ENCODE measurements at places on chromosomes 4 and X.

DNA sequence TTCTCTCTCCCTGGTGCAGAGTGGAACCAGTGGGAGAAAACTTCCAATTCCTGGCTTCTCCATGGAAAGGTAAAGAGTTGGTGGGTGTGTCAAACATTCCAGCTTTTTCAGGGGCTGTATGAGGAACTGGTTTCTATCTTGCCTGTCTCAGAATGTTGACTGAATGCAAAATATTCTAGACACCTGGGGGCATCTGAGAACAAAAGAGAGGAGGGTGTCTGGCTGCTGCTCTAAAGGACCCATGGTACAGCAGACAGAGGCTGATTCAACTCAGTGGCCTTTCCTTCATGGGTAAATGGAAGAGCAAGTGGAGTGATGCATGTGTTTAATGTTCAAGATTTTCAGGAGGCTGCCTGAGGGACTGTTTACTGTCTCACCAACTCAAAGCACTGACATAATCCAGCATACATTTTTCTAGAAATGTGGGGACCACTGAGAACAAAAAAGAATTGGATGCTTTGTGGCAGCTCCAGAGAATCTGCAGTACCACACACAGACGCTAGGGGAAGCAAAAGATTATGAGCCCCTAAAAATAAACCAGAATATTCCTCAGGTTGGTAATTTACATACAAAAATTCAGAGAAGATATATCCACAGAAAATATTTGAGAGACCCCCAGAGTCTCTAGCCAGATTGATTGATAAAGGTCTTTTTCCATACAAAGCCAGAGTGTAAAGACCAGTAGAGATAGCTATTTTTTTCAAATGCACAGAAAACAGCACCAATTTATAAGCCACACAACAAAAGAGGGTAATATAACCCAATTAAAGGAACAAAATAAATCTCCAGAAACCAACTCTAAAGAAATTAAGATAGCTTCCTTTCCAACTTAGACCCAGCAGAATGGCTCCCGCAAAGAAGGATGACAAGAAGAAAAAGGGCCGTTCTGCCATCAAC, 48.0 kb upstream of the STARD8 start:
- no peak for DNase-seq

DNA sequence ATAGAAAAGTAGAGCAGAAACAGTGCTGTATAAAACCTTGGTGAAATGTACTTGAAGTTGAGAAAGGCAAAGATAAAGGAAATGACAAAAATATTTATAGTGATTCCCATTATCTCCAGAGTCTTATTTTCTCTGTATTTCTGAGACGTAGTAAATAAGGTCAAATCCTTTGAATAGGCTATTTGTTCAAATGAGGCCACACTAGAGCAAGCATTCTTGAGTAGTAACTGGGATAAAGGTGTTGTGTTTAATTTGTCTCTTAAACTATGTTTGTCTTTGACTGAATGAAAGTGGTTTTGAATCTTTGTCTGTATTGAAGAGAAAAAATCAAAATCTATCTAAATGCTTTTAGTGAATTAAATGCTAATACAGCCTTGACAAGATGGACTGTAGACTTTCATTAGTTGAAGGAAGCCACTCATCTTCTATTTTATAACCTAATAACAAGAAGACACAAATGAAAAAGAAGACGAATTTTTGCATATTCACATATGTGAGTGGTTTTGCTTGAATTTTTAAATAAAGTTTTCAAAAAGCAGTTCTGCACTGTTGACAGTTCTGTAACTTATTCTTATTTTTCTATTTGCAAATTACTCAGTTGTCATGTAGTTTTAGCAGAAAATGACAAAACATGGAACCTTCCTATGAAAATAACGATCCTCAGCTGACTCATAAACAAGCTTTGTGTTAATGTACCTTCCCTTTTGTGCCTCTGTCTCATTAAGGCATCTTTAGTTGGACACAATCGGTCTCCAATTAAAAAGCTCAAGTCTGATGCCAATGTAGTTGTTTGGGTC, 94.8 kb upstream of the PCDH18 start:
- no peak for DNase-seq

DNA sequence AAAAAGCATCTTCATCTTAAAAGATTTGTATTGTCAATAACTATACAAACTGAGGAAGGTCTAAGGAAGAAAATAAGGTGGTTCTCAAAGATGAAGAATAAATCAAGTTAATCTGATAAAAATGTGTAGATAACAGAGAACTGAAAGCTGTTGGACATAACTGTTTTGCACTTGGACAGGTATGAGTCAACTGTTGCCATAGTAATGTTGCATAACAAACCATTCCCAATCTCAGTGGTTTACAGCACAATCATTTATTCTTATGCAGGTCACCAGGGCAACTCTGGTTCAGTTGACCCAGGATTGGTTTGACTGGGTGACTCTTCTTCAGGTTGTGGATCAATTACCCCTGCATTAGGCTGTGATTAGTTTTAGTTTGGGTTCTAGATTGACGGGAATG, 2197.7 kb downstream of the ARAP2 start:
- DNase-seq, result no peak

- DNase-seq, result no peak
Observed at GRCh38 chr4:88575186-88575585, 17.1 kb upstream of the HERC3 start.

DNA sequence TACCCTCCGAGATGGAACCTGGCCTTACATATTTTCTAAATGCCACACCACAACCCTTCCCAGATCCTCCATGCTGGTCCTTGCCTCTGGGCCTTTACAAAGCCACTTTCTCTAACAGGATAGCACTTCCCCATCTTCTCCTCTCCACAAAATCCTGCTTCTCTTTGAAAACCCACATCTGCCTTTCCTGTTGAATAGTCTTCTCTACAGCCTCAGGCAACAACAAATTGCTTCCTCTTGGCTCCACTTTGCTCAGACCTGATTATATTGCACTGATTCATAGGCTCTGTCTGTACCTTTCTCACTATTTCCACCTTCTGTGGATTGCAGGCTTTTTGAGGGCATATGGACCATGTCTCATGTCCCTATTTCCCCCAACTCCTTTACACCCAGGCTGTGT, 203.7 kb upstream of the MBNL3 start:
- no peak for DNase-seq

DNA sequence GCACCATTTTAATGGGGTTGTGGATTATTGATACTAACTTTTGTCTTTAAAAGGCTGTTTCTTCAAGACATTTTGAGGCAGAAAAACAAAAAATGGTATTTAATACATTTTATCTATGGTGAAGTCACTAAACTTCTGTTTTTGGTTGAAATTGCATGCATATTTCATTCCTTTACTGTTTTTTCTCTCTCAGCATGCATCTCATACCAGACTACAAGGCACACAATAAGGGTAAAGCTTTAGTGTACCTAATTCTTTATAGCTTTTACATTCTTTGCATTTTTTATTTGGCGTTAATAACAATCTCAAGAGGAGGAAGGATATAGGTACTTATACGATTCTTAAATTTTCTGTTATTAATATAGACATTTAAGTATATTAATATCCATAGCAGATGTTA, 151.0 kb upstream of the DKK2 start:
- DNase-seq, result no peak

- no peak for DNase-seq
Observed at GRCh38 chr4:29538889-29539646, 1181.1 kb upstream of the PCDH7 start.

DNA sequence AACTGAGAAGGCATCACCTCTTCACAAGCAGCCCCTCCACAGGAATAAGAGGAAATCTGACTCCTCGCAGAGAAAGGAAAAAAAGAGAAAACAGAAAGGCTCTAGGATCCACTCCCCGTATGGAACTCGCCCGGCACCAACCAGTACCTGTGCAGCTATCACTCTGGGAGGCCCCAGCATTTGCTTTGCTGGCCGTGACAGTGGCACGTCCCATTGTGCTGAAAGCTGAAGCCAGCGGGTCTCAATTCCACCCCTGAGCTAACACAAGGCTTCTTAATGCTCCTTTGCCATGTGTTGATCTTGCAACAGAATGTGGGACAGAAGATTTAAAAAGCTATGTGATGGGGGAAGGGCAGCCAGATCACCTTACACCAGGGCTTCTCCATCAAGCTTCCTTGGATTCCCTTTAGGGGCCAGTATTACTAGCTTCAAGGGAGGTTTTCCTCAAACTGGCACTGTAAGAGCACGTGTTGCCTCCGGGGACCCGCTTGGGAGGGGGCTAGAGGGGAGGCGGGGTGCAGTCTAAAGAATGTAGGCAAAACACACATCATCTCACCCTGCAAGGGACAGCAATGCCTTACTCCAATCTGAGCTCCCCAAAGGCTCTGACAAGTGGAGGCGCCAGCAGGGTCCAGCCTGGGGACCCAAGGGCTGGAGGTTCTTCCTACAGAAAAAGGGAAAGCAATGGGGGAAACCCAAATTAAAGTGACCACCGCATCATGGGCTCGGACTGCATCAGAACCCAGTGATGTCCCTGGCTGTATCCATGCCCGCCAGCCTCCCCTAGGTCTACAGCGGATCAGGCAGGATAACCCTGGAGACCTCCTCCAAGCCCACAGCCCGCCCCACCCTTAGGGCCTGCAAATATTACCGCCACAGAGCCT, 1.2 kb downstream of the USP46 start:
- DNase-seq, result no peak

All from activated CD4-positive, alpha-beta T cell treated with anti-CD3 and anti-CD28 coated beads, Interleukin-2, amount 50 U/mL, for 24 hours (primary cell).